Spleen (tissue), 13 donors: ENCODE measurements at places on chromosomes 3 and 15.

- no peak for DNase-seq
- H3K4me1 ChIP-seq, result no peaks in the 10 kb centered on the region
- H3K4me3 ChIP-seq, result no peak overlapping the region
- H3K27ac ChIP-seq, result no peak overlapping the region
- no peaks in the 10 kb centered on the region for H3K27me3 ChIP-seq
Observed at GRCh38 chr3:69113536-69113935, 8.9 kb downstream of the LMOD3 start.

DNA sequence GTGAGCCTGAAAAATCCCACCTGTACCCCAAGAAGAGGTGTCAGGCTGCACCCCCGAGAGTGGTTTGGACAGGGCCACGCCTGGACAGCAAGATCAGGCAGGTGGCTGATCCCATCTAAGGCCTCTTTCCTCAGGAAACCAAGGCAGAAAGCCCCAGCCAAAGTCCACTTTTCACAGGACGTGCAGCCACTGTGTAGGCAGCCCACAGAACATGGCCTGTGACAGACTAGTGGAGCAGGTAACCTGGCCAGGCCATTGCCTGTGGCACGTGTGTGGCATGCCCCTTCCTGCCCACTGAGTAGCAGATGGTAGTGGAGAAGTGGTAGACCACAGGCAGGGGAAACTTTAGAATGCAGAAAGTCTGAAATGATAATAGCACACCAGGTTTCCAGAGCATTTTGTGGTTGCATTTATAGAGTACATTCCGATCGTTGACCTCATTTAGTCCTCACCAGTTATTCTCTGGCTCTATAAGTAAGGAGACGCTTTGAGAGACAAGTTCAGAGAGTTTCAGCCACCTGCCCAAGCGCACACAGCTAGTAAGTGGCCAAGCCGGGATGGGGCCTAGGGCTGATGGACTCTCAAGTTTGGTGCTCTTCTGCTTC lies 68.7 kb downstream of the AAGAB start:
- H3K4me1 ChIP-seq, result peaks cover 7% of the 10 kb centered on the region
- H3K27ac ChIP-seq, result no peak overlapping the region
- no peak overlapping the region for H3K4me3 ChIP-seq
- no peak for DNase-seq
- no peaks in the 10 kb centered on the region for H3K27me3 ChIP-seq
- peaks cover 72% of the 10 kb centered on the region for H3K36me3 ChIP-seq

DNA sequence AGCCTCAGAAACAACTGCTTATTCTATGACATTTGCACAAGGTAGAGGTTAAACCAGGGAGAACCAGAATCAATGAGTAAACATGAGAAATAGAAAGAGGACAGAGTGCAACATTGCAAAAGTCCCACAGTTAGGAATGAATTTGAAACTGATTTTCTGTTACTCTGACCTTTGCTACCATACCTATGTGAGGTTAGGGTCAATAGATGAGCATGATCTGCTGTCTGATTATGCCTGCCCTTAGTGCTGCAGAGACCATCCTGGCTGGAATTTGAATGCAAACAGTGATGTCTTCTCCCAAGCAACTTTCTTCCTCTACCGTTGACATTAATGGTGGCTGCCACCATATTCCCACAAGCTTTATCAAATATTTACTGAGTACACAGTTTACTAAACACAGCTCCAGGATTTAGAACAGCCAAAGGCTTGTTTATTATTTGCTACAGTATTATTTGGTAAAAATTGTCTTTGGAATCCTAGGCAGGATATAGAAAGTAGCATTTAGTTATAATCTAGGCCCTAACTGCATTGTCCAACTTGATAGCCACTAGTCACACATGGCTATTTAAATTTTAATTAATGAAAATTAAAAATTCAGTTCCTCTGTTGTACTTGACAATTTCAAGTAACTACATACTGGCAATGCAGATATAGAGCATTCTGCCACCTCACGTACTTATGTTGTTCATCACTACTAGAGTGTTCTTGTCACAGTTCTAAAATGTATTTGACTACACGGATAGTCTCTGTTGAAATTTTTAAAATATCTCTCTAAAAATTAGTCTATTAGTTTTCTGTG lies 8.9 kb upstream of the CLDN1 start:
- H3K27me3 ChIP-seq, result no peaks in the 10 kb centered on the region
- no peaks in the 10 kb centered on the region for H3K4me1 ChIP-seq
- H3K27ac ChIP-seq, result no peak overlapping the region
- H3K36me3 ChIP-seq, result no peaks in the 10 kb centered on the region

- H3K27ac ChIP-seq, result no peak overlapping the region
- peaks cover 41% of the 10 kb centered on the region for H3K36me3 ChIP-seq
- H3K4me1 ChIP-seq, result no peaks in the 10 kb centered on the region
- DNase-seq, result no peak
Observed at GRCh38 chr15:89157918-89158564, 63.3 kb downstream of the RLBP1 start.

DNA sequence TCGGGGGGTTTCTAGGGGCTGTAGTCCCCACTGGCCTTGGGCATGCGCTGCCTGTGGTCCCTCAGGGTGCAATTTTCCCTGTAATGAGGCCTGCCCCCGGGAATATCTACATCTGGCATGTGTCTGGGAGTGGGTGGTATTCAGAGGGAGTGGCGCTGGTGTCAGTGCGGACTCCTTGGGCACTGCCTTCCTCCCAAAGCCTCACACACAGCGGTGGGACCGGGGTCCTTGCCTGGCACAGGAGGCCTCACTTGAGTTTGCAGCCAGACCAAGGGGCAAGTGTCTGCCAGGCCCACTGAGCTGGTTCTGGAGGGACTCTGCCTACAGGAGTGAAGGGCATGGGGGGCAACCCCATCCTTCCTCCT lies 53.5 kb upstream of the PCSK6 start:
- no peaks in the 10 kb centered on the region for H3K4me1 ChIP-seq
- no peak overlapping the region for H3K27ac ChIP-seq
- no peak for DNase-seq
- no peak overlapping the region for H3K4me3 ChIP-seq
- H3K36me3 ChIP-seq, result no peaks in the 10 kb centered on the region

DNA sequence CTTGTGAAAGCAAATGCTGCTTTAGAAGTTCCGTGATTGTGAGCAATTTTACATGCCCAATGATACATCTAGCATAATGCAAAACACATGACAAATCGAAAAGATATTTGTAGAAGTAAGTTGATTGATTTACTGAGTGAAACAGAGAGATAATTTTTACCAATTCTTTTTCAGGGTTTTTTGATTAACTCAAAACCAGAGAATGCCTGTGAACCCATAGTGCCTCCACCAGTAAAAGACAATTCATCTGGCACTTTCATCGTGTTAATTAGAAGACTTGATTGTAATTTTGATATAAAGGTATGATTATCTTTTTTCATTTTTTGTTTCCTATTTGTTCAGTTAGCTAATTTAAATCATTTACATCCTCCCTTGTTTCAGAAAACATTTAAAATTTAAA lies 58.8 kb downstream of the RNF13 start:
- no peak overlapping the region for H3K4me3 ChIP-seq
- DNase-seq, result no peak
- peaks cover 5% of the 10 kb centered on the region for H3K36me3 ChIP-seq
- H3K27me3 ChIP-seq, result no peaks in the 10 kb centered on the region
- H3K4me1 ChIP-seq, result no peaks in the 10 kb centered on the region
- H3K27ac ChIP-seq, result no peak overlapping the region

GRCh38 chr15:68751622-68752021 lies 69.1 kb downstream of the ANP32A start:
- no peak overlapping the region for H3K27ac ChIP-seq
- no peaks in the 10 kb centered on the region for H3K27me3 ChIP-seq
- no peaks in the 10 kb centered on the region for H3K36me3 ChIP-seq
- no peak overlapping the region for H3K4me3 ChIP-seq
- DNase-seq, result no peak
- no peaks in the 10 kb centered on the region for H3K4me1 ChIP-seq

DNA sequence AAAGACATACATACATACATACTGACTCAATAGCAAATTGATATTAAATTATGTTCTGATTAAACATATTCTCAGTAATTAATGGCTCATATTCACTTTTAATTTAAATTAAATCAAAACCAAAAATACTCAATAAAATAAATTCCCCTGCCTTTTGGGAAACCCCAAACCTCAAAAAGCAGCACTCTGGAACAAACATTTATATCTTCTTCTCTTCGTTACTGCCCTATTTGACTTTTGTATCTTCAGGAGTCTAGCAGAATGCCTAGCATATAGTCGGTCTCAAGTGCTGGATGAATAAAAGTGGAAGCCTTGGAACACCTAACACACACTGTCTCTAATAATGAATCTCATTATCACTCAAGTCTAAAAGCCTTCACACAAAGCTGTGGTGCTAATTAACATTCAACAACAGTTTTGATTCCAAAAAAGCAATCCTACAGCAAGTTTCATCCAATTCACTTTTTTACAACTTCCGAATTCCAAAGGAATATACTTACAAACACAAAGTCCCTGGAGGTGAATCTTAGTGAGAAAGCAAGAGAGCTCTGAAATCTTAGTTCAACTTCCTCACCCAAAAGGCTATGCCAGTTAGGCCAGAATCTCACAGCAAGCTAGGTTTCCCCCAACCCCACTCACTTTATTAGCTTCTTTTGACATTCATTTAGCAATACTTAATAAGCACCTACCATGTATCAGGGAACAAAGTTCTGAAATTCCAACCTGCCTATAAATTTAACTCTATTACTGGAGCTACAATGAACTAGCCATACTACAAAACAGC lies 35.0 kb downstream of the GSK3B start:
- H3K4me3 ChIP-seq, result no peak overlapping the region
- no peak overlapping the region for H3K27ac ChIP-seq
- H3K36me3 ChIP-seq, result no peaks in the 10 kb centered on the region
- DNase-seq, result no peak
- peaks cover 45% of the 10 kb centered on the region for H3K4me1 ChIP-seq

- H3K27ac ChIP-seq, result no peak overlapping the region
- H3K4me3 ChIP-seq, result no peak overlapping the region
- H3K4me1 ChIP-seq, result peaks cover 18% of the 10 kb centered on the region
- H3K36me3 ChIP-seq, result no peaks in the 10 kb centered on the region
Observed at GRCh38 chr15:86915811-86916331, 836.2 kb downstream of the AGBL1 start.

GRCh38 chr3:32337505-32337904 lies 54.1 kb upstream of the CMTM7 start:
- no peaks in the 10 kb centered on the region for H3K36me3 ChIP-seq
- H3K4me3 ChIP-seq, result no peak overlapping the region
- no peaks in the 10 kb centered on the region for H3K27me3 ChIP-seq
- H3K4me1 ChIP-seq, result peaks cover 20% of the 10 kb centered on the region
- DNase-seq, result no peak

DNA sequence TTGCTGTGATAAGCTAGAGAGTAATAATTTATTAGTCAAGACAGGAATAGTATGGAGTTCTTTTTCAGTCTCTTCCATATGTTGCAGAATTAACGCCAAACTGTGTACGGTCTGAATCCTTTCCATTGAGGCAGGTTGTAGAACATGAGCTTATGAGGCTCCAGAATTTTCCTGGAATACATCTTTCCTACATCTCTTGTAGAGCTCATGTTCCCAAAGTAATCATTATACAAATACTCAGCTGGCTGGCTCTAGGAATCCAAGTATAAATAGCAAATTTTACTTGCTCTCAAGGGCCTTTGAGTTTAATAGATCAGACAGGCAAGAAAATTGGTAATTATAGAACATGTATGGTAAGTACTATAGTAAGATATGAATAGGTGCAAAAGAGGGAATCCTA lies 419.4 kb downstream of the RBMS3 start:
- H3K36me3 ChIP-seq, result no peaks in the 10 kb centered on the region
- H3K4me3 ChIP-seq, result no peak overlapping the region
- H3K27ac ChIP-seq, result no peak overlapping the region
- H3K4me1 ChIP-seq, result peaks cover 2% of the 10 kb centered on the region
- H3K27me3 ChIP-seq, result no peaks in the 10 kb centered on the region

DNA sequence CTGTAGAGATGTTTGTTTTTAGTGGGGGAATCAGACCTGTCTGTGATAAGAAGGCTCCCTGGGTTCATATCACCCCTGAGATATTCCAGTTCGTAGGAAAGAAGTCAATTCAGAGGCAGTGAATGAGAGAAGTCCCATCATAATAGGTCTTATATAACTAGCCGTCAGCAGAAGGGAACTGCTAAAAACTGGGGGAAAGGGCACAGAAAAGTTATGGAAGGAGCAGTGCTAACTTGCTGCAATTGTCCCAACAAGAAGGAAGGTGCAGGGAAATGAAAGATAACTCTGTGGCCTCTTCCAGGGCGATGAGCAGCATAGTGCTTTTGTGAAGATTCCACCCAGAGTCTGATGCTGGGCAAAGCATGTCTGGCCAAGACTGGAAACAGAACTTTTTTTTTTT lies 9.0 kb upstream of the CA12 start:
- no peak overlapping the region for H3K27ac ChIP-seq
- H3K36me3 ChIP-seq, result no peaks in the 10 kb centered on the region
- no peaks in the 10 kb centered on the region for H3K27me3 ChIP-seq
- DNase-seq, result no peak
- peaks cover 9% of the 10 kb centered on the region for H3K4me1 ChIP-seq

GRCh38 chr15:32029409-32029861 lies 880 bp upstream of the CHRNA7 start:
- no peaks in the 10 kb centered on the region for H3K4me1 ChIP-seq
- DNase-seq, result peak; percentile 71
- H3K27ac ChIP-seq, result no peak overlapping the region
- H3K36me3 ChIP-seq, result no peaks in the 10 kb centered on the region
- peaks cover 53% of the 10 kb centered on the region for H3K27me3 ChIP-seq

DNA sequence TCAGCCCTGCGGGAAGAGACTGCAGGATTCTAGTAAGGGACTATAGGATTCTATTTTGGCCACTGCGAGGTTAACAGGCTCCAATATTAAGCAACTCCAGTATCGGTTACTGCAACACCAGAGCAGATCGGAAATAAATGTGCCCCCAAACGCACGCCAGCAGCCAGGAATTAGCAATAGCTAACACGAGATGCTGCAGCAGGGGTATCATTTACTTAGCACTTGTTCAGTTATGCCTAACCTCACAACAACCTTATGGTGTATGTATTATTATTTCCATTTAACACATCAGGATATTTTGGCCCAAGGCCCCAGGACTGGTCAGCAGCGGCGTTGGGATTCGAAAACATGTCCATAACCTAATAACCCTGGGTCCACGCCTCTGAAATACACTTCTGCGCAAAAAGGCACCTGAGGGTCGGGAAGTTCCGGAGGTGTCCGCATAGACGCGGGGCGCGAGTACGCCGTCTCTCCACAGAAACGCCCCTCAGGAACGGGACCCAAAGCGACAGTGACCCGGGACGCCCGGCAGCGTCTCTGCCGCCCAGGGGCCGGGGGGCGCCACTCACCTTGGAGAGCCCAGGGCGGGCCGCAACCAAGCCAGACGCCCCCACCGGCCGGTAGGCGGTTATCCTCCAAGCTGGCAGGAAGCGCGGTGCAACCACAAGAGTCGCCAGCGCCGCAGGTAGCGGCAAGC lies 681 bp downstream of the PIK3CB start:
- peak overlapping the region; percentile 93 for H3K4me3 ChIP-seq
- H3K27ac ChIP-seq, result peak overlapping the region; percentile 91
- H3K4me1 ChIP-seq, result peaks cover 16% of the 10 kb centered on the region
- DNase-seq, result no peak

GRCh38 chr3:64080616-64081234 lies 57.4 kb upstream of the PSMD6 start:
- no peak for DNase-seq
- no peak overlapping the region for H3K27ac ChIP-seq
- no peaks in the 10 kb centered on the region for H3K4me1 ChIP-seq
- no peak overlapping the region for H3K4me3 ChIP-seq
- H3K27me3 ChIP-seq, result no peaks in the 10 kb centered on the region

GRCh38 chr3:33221241-33221640 lies 2.6 kb upstream of the SUSD5 start:
- no peaks in the 10 kb centered on the region for H3K36me3 ChIP-seq
- H3K27me3 ChIP-seq, result peaks cover 9% of the 10 kb centered on the region
- peaks cover 29% of the 10 kb centered on the region for H3K4me1 ChIP-seq
- no peak overlapping the region for H3K27ac ChIP-seq
- DNase-seq, result no peak
